ENCODE measurements at places on chromosomes 12 and 14.

DNA sequence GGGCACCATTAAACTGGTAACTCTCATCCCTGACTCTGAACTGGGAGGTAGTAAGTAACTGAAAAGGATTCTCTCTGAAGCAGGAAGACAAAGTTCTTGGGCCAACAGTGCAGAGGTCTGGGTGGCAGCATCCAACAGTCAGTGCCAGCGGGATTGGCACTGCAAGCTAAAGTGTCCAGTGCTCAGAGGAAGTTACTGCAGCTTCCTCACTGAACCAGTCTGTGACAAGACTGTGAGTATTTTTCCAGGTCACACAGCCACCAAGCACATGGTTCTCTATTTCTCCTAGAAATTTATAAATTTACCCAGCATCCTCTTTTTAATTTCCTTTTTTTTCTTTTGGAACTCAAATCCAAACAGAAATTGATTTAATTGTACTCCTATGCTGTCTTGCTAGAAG, 81.6 kb upstream of the FAR2 start:
- no peak for DNase-seq

DNA sequence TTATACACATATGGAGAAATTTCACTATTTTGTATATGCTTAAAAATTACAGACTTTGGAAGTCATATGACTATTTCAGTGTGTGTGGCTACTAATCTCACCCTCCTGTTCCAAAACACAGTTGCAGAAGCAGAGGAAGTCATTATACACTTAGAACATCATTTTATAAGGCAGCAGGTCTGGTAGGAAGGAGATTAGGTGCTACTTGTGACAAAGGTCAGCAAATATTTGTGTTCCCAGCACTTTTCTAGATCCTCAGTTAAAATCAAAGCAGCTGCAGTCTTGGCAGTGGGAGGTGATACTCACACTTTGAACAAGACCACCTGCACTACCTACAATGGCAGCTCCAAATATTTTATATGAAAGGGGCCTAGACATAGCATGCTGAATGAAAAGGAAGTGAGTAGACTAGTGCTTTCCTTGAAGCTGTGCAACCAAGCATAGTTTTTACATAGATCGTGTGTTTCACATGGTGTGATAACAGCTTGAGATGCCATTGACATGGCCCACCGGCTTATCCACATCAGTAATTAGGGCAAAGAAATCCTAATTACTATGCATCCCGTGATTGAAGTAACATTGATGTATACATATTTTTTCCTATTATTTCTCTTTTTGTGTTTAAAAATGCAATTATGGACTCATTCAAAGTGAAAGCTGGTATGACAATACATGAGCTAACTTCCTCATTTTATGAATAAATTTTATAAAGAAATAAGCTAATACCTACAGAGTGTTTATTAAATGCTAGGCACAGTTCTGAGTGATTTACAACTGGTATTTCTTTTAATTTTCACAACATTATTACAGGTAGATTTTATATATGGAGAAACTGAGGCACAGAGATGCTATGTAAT, 5.3 kb downstream of the GYS2 start:
- DNase-seq = no peak

GRCh38 chr12:114140576-114140975, 174.5 kb upstream of the RBM19 start:
- no peak for DNase-seq

DNA sequence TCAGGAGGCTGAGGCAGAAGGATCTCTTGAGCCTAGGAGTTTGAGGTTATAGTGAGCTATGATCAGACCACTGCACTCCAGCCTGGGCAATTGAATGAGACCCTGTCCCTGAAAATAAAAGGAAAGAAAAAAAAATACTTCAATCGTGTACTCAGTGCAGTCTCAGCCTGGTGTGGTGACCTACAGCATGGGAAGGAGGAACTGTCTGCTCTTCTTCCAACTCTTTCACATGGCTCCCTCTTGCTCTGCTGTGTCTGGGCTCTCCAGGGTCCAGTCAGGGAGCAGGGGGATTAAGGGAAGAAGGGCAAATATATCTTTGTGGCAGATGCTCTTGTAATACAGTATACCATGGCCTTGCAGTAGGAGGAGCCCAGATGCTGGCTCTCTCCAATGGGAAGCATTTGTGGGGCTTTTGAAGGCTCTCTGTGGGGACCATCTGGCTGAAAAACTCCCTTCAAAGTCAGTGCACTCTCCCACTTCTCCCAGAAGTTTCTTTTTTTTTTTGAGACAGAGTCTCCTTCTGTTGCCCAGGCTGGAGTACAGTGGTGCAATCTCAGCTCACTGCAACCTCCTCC, 76.6 kb upstream of the TMPO start:
- no peak for DNase-seq

GRCh38 chr12:52600941-52601481, at the start of gene KRT72:
Gene KRT72 (minus strand): TSS chr12:52601463. CDS start chr12:52601452, 11 bp downstream.
- no peak for DNase-seq

DNA sequence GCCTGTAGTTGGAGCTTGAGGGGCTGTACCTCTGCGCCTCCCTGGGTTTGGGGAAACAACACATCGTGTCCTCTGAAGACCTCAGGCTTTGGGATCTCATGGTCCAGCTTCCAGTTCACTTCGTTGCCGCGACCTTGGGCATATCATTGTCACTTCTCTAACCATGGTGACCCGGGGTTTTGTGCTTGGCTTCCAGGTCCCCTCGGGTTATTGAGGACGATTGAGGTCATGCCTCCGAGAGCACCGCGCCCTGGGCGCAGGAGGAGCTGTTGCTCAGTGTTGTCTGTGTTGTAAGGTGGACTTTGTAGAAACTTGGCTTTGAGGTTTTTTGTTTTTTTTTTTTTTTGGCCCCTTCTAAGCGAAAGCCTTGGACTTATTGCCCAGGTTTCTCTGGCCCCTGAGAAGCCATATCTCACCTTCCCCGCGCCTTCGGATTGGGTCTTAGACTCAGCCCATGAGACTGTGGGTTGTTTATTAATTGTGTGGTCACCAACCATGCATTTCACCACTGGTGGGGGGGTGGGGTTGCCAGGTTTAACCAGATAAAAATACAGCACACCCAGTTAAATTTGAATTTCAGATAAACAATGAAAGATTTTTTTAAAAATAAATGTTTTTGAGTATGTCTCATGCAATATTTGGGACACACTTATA, 2.6 kb downstream of the BCL7A start:
- DNase-seq = peak; percentile 25
